Gastroesophageal sphincter (tissue), 4 donors: ENCODE measurements at places on chromosomes 2 and 18. TPM values are rescaled to one million over a fixed set of nuclear protein-coding genes. Genes with fewer than 3 reads are reported as not detected.

GRCh38 chr2:118643294-118643693 lies 204.2 kb downstream of the EN1 start:
- ATAC-seq: no peak

GRCh38 chr18:48306838-48307237 lies 102.3 kb downstream of the ZBTB7C start:
- ATAC-seq: peak; percentile 74

GRCh38 chr2:54638774-54639187 lies 84.7 kb upstream of the EML6 start:
- ATAC-seq: no peak

DNA sequence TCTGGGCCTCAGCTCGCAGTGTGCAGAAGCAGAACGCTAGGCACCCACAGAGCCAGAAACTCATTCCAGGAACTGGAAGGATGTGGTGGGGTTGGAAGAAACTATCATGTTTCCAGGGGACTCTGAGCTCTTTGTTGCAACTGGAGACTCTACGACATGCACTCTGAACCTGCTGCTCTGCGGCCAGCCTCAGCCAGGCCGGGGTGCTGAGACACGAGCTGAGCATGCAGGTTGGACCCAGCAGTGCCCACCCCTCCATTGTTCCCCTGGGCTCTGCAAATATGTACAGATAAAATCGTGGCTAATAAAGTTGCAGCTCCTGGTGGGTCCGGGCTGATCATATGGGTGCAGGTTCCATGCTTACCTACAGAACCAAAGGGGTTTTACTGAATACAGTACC lies 37.6 kb upstream of the ARL4C start:
- no peak for ATAC-seq

GRCh38 chr2:218282173-218282991 lies 9.9 kb downstream of the TMBIM1 start:
- ATAC-seq: no peak

- no peak for ATAC-seq
These were observed 62.6 kb downstream of the ACOXL start for GRCh38 chr2:110794951-110795350.

The CRYGD gene
- not detected for total RNA-seq
